ENCODE measurements at places on chromosomes 6 and 20. TPM values are rescaled to one million over a fixed set of nuclear protein-coding genes. Genes with fewer than 3 reads are reported as not detected.

GRCh38 chr6:170152989-170153388 lies 137.9 kb downstream of the DLL1 start:
- no peaks in the 10 kb centered on the region for H3K36me3 ChIP-seq
- H3K4me1 ChIP-seq = peaks cover 32% of the 10 kb centered on the region
- no peak overlapping the region for H3K4me3 ChIP-seq
- no peak for DNase-seq
- no peak overlapping the region for H3K27ac ChIP-seq

DNA sequence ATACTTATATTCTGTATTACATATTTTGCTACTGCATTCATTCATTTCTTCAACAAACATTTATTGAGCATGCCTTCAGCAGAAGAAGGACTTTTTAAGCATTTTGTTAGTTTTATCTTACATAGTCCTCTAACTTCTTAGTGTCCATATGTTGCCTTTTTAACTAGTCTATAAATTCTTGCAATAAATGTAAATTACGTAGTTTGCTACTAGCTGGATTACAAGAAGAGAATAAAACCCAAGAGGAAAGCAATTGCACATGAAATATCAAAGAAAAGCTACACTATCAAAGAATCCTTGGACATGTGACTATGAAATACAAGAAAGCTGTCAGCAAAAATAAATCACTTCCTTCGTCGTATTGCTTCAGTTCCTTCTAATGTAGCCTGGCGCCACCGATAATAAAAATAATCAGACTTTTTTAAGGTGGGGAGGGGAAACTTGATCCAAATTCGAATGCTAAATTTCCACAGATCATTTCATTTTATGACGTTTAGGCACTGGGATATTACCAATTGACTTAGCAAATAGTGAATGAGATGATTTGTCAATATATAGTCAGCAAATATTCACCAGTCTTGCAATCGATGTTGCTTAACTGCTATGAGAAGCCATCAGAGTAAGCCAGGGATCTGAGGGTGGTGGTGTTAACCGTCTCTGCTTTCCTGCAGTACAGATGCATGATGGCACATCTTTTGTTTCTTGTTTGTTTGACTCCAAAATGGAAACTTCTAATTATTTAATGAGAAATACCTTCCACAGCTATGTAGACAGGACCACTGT lies 258.7 kb upstream of the EXOC2 start:
- H3K4me3 ChIP-seq = no peak overlapping the region
- DNase-seq = no peak
- H3K36me3 ChIP-seq = no peaks in the 10 kb centered on the region
- H3K4me1 ChIP-seq = no peaks in the 10 kb centered on the region
- H3K27ac ChIP-seq = no peak overlapping the region
- H3K27me3 ChIP-seq = no peaks in the 10 kb centered on the region

DNA sequence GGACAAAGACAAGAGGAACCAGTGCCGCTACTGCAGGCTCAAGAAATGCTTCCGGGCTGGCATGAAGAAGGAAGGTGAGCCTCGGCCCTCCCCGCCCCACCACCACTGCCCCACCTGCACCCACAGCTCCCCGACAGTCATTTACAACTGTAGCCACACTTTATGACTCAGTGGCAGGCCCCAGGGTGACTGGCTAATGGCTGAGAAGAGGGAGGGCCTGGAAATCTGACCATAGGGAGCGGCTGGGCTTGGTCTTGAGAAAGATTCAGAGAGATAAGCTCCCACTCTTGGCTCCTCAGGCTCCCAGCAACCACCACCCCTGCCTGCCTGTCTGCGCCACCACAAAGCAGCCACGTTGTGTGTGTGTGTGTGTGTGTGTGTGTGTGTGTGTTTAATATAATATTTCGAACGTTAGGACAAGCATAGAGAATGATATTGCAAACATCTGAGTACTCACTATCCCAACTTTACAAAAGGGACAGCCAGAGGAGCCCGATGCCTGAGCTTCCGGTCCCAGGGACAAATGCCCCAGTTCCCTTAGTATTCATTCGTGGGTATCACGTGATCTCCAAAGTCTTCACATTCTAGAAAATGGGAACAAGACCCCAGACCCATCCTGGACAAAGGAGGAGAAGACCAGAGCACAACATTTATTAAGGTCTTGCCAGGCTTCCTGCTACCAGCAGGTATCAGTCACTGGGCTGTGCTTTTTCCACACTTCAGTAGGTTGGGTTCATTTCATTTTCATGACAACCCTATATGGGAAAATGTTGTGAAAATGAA lies 52.1 kb downstream of the HNF4A start:
- no peaks in the 10 kb centered on the region for H3K4me1 ChIP-seq
- no peak overlapping the region for H3K27ac ChIP-seq
- DNase-seq = peak; percentile 37

- H3K36me3 ChIP-seq = no peaks in the 10 kb centered on the region
- H3K27me3 ChIP-seq = no peaks in the 10 kb centered on the region
- no peak overlapping the region for H3K4me3 ChIP-seq
- H3K27ac ChIP-seq = no peak overlapping the region
These were observed 29.4 kb downstream of the PRR18 start for GRCh38 chr6:166278579-166279392.

DNA sequence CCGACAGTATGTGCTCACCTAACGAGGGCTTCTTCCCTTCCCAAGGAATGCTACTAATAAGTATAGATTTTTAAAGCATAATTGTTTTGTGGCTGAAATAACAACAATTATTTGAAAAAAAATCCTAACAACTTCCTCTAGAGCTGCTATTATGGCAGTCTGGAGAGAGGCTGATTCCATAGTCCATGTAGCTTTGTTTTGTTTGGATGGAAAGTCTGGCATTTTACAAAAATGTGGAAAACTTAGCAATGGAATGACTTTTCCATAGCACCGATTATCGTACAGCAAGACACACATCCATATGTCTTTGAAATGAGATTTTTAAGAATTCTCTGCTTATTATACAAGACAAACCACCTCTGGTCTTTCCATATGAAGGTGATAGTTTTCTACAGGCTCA lies 252.4 kb upstream of the TAB2 start:
- no peaks in the 10 kb centered on the region for H3K27me3 ChIP-seq
- H3K4me1 ChIP-seq = peaks cover 48% of the 10 kb centered on the region
- no peak for DNase-seq
- H3K36me3 ChIP-seq = no peaks in the 10 kb centered on the region
- H3K27ac ChIP-seq = no peak overlapping the region

DNA sequence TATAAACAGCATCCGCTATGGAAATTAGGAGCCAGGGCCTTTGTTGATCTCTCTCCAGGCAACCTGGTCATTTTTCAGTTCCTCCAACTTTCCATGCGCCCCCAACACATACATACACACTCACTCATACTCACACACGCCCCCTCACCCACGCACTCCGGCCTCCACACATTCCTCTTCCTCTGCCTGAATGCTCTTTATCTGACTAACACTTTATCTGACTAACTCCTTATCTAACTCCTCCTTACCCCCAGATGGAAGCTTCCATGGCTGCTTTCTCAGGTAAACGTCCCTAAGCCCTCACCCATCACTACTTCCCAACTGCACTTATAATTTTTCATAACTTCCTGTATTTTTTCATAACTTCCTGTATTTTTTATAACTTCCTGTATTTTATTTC lies 17.4 kb downstream of the CASS4 start:
- DNase-seq = no peak
- H3K36me3 ChIP-seq = no peaks in the 10 kb centered on the region
- peak overlapping the region; percentile 68 for H3K27ac ChIP-seq
- peak overlapping the region; percentile 16 for H3K4me3 ChIP-seq

GRCh38 chr6:117449549-117450439 lies 24.1 kb upstream of the ROS1 start:
- H3K4me1 ChIP-seq = peaks cover 7% of the 10 kb centered on the region
- no peak overlapping the region for H3K4me3 ChIP-seq
- H3K27ac ChIP-seq = no peak overlapping the region
- H3K36me3 ChIP-seq = no peaks in the 10 kb centered on the region
- DNase-seq = no peak

DNA sequence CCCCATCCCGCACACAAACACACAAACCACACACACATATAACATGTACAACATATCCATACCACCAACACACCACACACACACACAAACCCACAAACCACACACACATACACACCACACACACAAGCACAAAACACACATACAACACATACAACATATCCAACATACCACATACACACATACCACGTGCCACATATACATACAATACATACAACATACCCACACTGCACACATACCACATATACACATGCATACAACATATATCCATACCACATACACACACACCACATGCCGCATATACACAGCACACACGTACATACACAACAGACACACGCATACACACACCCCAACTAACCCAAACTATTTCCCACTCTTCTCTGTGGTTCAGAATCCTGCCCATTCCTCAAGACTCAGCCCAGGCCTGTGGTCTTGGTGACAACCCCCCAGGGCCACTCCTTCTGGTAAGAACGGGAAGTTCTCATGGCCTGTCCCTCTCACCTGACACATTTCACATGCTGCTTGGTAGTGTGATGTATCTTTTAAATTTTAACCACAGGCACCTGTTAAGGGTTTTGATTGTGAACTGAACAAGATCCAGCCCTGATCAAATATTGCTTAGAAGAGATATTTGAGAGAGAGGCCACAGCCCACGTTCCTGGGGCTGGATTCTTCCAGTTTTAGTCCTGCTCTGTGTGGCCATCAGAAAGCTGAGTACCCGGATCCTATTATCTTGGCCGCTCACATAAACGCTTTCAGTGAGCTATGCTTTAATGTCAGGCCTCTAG lies 55.9 kb upstream of the KCNK16 start:
- H3K4me1 ChIP-seq = no peaks in the 10 kb centered on the region
- no peaks in the 10 kb centered on the region for H3K27me3 ChIP-seq
- no peak for DNase-seq
- H3K36me3 ChIP-seq = no peaks in the 10 kb centered on the region
- no peak overlapping the region for H3K27ac ChIP-seq

PGC gene
- not detected for total RNA-seq

CST4 gene
- total RNA-seq = not detected

RFX6 gene
- not detected for total RNA-seq

TNXB gene
- 107 TPM for total RNA-seq

RIPK1 gene
- total RNA-seq = 32.1 TPM

SPATA2 gene
- total RNA-seq = 17.2 TPM

MAP7 gene
- 4.9 TPM for total RNA-seq

RGS17 gene
- total RNA-seq = 0.33 TPM

SOX18 gene
- total RNA-seq = 56.7 TPM

All from spleen (tissue), 13 donors.